Stimulated activated CD8-positive, alpha-beta memory T cell treated with anti-CD3 and anti-CD28 coated beads, Interleukin-4, amount 100 ng/mL, for 4 hours (primary cell): ENCODE measurements at places on chromosomes 16 and 17.

DNA sequence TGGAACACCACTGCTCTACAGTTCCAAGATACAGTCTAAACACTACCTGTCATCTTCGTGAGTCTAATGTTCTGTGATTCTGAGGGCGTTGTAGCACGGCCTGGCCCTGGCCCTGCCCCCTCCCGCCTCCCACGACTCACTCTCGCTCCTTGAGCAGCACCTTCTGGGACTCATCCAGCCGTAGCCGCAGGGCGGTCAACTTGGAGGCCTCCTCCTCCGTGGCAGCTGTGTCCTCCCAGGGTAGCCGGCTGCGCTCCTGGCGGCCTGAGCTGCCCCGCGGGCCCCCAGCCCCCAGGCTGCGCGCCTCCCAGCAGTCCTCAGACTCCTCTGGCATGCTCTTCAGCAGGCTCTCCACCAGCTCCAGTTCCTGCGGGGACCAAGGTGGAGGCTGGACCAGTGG, 10.6 kb downstream of the CCDC102A start:
- no peak for DNase-seq

- no peak for DNase-seq
Measured at GRCh38 chr16:3149630-3150345, 15.0 kb downstream of the ZNF213 start.

DNA sequence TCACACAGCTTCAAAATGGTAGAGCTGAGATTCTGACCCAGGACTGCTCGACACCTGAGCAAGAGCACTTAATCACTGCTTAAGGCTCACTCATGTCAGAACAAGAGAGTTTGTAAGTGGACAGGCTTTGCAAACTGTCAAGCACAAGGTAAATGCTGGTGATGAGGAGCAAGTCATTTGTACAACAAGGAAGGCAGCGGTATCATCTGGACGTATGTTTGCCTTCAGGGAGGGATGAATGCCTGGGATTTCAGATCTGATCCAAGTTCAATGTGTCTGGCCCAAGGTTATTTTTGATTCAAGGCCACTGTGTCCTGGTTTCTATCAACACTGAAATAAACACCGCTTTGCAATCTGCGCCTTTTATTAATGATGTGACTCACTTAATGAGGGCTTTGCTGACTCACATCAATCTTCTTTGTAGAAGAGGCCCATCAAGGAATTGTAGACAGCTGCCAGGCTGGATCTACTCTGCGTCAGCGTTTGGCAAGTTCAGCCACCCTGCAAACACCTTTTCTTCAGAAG, 174.4 kb upstream of the HS3ST3A1 start:
- DNase-seq, result no peak

DNA sequence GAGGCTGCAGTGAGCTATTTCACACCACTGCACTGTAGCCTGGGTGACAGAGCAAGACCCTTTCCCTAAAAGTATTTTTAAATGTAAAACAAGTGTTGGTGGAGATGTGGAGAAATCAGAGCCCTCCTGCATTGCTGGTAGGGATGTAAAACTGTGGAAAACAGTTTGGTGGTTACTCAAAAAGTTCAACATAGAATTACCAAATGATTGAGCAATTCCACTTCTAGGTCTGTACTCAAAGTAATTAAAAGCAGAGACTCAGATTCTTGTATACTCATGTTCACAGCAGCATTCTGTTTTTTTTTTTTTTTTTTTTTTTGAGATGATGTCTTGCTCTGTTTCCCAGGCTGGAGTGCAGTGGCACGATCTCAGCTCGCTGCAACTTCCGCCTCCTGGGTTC, 141.8 kb downstream of the PITPNC1 start:
- no peak for DNase-seq

DNA sequence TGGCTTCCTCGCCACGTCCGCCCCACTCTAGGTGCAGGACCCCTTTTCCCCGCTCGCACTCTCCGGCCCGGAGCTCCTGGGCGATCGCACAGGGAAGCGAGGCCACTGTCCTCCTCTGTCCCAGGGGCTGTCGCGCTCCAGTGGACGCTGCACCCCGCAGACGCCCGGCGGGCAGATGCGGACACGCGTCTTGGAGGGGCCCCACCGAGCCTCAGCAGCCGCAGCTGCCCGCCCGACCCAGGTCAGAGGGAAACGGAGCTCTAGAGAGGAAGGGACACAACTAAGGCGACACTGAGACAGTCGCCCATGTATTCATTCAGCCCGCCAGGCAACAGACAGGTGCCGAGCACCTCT, 726 bp upstream of the SLC13A5 start:
- no peak for DNase-seq

- DNase-seq, result no peak
Measured at GRCh38 chr17:41913798-41914197, 5.0 kb downstream of the ACLY start.

GRCh38 chr16:87461466-87461991, 31.3 kb downstream of the ZCCHC14 start:
- no peak for DNase-seq

- no peak for DNase-seq
Measured at GRCh38 chr16:66513111-66513723, 36.7 kb downstream of the TK2 start.

DNA sequence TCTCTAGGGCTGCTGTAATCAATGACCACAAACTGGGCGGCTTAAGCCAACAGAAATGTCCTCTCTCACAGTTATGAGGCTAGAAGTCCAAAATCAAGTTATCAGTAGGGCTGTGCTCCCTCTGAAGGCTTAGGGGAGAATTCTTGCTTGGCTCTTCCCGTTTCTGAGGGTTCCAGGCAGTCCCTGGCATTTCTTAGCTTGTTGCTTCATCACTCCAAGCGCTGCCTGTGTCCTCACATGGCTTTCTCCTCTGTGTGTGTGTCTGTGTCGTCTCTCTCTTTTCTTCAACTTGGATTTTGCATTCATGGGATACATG, 13.7 kb upstream of the CDC42EP4 start:
- DNase-seq, result no peak

DNA sequence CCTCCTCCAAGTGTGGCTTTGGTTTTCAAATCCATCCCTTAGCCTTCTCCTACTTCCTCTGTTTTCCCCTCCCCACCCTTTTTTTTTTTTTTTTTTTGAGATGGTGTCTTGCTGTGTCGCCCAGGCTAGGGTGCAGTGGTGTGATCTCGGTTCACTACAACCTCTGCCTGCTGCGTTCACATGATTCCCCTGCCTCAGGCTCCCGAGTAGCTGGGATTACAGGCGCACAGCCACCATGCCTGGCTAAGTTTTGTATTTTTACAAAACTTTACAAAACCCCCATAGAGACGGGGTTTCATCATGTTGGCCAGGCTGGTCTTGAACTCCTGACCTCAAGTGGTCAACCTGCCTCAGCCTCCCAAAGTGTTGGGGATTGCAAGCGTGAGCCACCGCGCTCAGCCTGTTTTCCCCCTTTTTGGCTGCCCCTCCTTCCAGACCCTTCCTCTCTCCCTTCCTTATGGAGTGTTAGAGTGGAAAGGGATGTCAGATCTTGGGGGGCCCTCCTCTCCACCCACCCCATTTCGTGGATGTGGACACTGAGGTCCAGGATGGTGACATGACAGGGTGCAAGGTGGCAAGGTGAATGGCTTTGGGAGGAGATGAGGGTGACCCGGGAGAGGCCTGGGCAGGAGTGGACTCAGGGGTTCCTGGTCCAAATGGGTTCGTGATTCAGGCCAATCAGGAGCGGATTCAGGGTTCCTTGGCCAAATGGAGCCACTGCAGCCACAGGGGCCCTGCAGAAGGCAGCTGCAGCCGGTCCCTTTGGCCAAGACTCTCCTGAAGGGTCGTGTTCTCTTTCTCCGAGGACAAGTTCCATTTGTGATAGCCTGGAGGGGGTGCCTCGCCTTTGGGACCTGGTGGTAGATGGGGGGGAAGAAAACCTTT, 4.8 kb downstream of the ABCC1 start:
- DNase-seq, result no peak
